ENCODE measurements at places on chromosomes 4 and X.

DNA sequence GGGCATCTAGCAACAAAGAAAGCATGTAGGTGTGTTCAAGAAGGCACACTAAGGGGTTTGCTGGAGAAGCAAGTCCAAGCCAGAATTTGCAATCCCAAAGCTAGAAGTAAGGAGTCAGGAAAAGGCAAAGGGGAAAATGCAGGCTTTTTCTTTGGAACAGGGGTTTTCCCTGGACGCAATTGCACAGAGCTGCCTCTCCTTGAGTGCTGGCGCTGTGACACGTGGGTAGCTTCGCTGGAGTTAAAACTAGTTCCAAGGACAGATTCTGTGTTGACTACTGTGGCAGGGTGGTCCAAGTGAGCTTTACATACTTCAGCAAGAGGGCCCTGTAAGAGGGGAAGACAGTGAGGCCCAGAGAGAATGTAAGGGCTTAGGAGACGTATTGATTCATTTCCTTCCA, 277.1 kb downstream of the ADGRA3 start:
- no peak for DNase-seq

GRCh38 chr4:25962393-25962792, 48.4 kb downstream of the SMIM20 start:
- DNase-seq = no peak

DNA sequence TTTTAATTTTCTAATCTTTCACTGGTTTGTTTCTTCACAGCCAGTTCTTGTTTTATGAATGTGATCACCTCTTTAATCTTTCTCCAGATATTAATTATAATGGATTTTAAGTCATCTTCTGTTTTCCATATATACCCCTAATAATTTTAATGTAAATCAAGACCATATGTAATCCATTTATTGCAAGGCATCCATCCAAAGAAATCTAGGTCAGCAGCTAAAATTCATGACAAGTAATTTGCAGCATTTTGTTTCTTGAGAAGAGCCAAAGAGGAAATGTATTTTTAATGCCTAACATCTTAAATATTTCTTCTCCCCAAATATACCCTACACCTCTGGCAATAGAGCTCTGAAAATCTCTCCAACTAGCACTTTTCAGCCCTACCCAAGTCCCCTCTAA, 81.1 kb downstream of the SUPT20HL2 start:
- no peak for DNase-seq

DNA sequence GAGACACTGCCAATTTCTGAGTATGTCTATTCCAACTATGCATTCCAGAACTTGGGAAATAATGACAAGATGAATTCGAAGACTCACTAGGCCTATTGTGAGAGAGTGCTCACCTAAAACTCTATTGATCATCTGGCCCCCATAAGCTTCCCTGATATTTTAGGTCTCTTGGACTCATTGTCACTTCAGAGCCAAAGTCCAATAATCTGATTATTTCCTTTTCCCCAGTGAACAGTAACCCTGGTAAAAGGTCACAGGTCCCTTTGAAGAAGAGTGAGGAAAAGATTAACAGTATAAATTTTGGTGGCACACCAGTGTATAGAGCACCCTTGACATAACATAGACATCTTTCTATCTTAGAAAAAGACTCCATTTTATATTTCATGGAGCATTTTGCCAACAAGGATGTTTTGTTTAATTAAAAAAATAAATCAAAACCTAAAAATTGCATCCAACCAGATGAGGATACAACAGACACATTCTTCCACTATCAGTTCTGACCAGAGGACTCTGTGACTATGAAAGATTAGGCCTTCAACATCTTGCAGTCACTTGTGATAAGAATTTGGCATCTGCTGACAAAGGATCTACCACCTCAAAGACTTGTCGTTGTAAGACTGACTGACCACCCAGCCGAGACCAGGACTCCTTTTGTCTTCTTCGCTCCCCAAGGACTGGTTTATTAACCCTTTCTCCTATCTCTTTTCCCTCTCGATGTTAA, 191.9 kb downstream of the MAB21L2 start:
- peak; percentile 75 for DNase-seq

- DNase-seq = peak; percentile 63
Measured at GRCh38 chrX:134315866-134316265, 78.9 kb downstream of the CCDC160 start.

DNA sequence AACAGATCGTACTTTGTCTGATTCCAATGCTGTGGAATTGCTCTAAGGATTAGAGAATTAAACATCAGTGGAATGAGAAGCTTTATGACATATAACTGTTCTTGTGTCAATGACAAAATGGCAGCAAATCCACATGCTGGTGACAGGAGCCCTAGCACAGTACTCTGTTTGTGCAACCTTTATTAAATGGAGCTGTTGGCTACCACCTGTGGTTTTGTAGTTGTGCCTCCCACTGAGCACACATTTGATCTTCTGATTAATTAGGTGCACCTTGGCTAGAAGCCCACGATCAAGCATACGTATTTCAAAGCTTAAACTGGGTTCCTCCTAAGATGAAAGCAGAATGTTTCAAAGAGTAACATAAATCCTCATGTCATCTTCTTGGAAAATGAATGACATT, 394.0 kb upstream of the IGFBP7 start:
- no peak for DNase-seq

GRCh38 chr4:10160281-10160856, 43.8 kb upstream of the WDR1 start:
- peak; percentile 64 for DNase-seq

- DNase-seq = no peak
Measured at GRCh38 chr4:151067316-151067970, 32.0 kb upstream of the RPS3A start.

DNA sequence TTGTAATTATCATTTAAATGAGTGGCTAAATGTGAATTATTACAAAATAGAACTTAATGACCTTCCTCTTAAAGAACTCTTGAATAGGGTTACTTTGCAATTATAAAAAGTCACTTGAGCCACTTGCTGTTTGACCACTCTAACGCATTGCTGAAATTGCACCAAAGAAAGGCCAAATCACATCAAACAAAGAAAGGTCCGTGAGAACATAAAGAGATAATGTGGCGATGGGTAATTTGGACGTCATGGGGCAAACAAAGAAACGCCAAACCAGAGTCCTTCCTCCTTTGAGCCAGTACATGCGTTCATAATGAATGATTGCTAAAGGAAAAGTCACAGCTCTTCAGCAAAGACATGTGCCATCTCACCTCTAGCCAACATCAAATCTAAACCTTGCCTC, 229.8 kb upstream of the STS start:
- DNase-seq = no peak

- DNase-seq = no peak
Measured at GRCh38 chr4:140252141-140252741, 98.3 kb upstream of the MAML3 start.

DNA sequence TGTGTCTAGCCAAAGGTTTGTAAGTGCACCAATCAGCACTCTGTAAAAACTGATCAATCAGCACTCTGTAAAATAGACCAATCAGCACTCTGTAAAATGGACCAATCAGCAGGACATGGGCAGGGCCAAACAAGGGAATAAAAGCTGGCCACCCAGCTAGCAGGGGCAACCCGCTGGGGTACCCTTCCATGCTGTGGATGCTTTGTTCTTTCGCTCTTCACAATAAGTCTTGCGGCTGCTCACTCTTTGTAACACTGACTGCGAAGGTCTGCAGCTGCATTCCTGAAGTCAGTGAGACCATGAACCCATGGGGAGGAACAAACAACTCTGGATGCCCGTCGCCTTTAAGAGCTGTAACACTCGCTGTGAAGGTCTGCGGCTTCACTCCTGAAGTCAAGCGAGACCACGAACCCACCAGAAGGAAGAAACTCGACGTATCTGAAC, 14.3 kb downstream of the HNRNPDL start:
- DNase-seq = no peak

GRCh38 chr4:6753891-6754290, 28.6 kb upstream of the KIAA0232 start:
- DNase-seq = no peak

- DNase-seq = no peak
Measured at GRCh38 chr4:28462766-28463700, 1602.4 kb downstream of the STIM2 start.

GRCh38 chr4:88035292-88035691, 27.9 kb downstream of the PKD2 start:
- DNase-seq = no peak

GRCh38 chr4:177573507-177573906, 131.3 kb upstream of the AGA start:
- no peak for DNase-seq

DNA sequence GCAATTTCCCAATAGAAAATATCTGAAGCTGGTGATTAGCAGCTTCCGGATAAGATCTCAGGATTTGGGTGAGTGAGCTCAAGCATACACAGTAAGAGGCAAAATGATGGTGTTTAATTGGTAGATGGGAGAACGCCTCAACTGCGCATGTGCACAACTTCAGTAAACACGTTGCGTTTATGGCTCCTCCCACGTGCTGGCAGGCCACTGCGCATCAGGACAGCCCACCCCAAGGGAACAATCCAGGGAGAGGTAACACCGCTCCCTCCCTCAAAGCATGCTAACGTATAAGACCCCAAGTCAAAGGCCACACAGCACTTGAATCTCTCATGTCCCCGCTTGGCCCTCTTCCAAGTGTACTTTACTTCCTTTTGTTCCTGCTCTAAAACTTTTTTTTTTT, 10.3 kb upstream of the CENPU start:
- no peak for DNase-seq

DNA sequence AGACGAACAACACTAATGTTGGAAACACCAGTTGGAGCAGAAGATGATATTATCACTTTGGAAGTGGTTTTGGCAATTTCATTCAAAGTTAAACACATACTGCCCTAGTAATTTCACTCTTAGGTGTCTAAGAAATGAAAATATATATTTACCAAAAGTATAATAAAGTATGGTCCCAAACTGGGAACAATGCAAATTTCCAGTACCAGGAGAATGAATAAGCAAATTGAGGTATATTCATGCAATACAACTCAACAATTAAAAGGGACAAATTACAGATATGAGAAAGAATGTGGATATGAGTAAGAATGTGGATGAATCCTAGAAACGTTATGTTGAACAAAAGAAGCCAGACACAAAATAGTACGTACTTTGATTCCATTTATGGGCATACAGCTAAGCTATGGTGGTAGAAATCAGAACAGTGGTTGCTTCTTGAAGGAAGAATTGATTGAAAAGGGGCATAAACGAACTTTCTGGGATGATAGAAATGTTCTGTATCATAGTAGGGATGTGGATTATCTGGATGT, 10.0 kb downstream of the ELMOD2 start:
- DNase-seq = no peak

- DNase-seq = no peak
Measured at GRCh38 chrX:148412006-148412405, 88.4 kb upstream of the AFF2 start.

DNA sequence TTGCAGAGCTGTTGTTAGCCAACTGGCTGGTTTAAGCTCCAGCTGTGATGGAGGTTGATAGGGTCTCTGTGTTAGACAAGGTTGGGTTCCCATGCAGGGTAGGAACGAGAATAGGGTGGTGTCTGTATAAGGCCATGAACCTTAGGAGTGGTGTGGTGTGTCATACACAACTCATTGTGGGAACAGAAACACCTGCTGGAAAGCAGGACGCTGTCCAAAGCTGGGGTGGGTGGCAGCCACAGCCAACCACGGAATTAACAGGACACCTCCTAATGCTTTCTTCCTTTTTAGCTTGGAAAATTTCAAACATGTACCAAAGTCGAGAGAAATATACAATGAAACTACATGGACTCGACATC, 94.4 kb downstream of the ARHGAP10 start:
- no peak for DNase-seq

DNA sequence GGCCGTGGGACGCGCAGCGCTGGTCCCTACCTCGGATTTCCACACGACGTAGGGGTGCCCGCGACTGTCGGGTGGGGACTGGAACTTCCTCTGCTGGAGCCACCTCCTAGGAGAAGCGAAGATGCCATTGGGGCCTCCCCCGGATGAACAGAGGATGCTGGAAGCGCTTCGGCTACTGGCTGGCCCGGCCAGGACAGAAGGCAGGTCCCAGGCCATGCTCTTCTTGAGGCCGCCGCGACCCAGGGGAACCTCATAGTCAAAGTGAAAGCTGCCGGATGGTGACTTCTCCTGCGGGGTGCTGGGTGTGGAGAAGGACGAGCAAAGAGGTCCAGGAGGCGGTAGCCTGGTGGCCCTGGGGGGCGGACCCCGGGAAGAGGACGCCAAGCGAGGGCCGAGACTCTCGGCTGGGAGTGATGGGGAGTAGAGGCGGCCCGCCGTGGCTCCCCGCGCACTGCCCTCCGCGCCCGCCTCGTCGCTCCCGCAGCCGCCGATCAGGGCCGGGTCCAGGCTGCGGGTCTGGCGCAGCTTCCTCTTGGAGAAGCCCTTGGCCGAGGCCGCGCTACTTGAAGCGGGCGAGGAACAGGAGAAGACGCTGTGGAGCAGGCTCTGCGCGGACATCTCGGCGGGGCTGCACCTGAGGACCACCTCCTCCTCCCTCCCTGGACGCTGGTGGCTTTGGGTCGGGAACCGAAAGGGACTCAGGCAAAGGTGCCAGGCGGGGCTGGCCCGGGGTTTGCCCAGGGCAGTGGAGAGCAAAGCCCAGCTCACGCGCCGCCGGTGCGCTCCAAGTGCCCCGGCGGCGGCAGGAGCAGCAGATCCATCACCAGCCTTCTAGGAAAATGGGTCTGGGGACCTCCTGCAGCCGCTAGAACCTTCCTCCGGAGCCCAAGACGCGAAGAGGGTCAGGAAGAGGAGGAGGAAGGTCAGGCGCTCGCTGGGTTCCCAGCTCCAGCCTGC, 1.2 kb downstream of the ARHGAP6 start:
- no peak for DNase-seq

DNA sequence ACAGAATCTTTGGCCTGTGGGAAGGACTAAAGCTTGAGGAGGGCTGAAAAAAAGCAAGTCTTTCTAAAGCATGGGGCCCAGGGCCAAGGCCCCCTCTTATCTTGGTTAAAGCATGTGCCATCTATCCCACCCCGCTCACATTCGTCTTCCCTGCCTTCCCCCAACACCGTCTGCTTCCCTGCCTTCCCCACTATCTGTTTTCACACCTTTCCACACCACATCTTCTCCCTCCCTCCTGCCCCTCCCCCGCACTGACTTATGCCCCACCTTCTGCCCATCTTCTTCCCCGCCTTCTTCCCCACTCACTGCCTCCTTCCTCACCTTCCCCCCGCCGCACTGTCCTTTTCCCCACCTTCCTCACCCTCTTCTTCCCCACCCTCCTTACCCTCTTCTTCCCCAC, 890 bp upstream of the NAP1L5 start:
- peak; percentile 31 for DNase-seq

- no peak for DNase-seq
Measured at GRCh38 chrX:118755633-118756032, 28.2 kb downstream of the IL13RA1 start.

GRCh38 chr4:187158003-187158402, 434.3 kb upstream of the FAT1 start:
- DNase-seq = no peak

- no peak for DNase-seq
Measured at GRCh38 chr4:37968747-37969146, 8.5 kb downstream of the PTTG2 start.

Measured in erythroblast (primary cell).